COR-L47 (cell line): ENCODE measurements at places on chromosomes 6 and 20.

GRCh38 chr6:142637624-142638351 is 307.2 kb downstream of the HIVEP2 start:
- DNase-seq = no peak

- no peak for DNase-seq
Measured at GRCh38 chr20:50663095-50663821, 28.1 kb downstream of the RIPOR3 start.

DNA sequence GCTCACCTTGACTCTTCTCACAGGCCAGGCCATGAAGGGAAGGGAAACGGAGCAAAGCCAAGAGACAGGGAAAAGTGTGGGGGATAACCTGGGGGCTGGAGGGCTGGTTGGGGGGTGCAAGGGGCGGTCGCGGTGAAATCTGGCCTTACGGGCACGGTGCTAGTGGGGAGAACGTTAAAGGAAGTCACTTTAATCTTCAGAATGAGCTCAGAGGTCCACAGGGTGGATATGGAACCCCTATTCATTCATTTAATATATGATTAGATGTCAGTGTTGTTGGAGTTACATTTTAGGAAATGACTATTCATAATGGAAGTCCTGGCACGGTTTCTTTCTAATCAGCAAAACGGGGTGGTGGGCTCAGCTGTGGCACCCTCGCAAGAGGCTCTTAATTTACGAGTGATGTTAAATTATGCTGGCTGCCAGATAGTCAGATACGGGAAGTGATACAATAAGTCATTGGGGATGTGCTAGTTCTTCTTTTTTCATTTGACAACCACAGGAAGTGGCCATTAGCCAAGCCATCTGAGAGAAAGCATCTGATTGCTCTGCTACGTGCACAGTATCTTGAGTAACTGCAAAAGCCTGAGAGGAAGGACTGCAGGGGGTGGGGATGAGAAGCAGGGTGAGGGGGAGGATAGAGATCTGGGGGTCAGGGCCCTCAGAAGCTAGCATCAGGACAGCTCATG is 253.0 kb downstream of the QKI start:
- no peak for DNase-seq

DNA sequence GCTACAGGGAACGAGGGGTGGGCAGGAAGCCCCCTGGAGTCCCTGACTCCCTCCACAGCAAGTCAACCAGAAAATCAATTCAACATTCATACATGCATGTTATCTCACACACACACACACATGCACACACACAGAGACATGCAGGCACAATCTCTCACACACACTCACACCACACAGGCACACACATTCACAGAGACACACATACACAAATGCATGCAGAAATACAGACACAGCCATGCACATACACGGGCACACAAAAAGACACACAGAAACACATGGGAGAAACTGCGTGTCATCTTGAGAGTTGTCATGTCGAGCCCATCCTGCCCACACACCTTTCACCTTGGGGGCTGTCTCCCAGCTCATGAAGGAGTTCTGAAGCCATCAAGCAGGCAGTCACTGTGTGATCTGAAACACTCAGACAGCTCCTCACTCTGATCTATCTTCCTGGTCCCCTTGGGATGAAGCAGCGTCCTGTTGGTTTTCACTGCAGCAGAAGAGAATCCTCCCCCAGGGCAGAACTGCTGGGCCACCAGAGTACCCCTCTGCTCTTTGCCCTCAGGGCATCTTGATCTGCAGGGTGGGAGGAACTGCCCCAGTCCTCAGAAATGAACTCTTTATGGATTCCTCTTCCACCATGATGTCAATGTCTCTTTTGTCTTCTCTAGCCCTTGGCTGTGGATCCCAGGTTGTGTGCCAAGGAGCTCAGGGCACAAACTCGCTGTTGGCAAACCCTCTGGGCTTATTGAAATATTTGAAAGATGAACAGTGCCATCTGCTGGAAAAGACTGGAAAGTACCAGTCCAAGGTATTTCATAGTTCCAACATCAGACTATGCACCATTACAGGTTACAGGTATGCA is 8.8 kb downstream of the RAET1L start:
- DNase-seq = peak; percentile 60
